ENCODE measurements at places on chromosomes 5 and 9.

DNA sequence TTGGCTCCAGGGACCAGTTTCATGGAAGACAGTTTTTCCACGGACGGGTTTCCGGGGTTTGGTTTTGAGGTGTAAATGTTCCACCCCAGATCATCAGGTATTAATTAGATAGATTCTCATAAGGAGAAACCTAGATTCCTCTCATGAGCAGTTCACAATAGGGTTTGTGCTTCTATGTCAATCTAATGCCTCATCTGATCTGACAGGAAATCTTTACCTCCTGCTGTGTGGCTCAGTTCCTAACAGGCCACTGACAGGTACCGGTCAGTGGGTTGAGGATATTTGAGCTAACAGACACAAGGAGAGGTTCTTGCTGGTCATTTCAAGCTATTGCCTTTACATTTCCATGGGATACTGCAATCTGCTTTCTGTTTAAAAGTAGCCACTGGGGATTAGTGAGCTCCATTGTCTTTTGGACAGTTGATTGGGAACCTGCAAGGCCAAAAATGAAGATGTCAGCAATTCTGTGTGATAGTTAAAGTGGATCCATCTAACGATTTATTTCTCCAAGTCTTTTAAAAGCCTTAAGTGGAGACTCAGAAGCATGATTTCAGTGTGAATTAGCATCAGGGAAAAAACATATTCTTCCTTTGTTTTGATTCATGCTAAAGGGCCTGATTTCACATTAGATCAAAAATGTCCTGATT is 38.6 kb downstream of the MRPS30 start:
- DNase-seq: no peak

DNA sequence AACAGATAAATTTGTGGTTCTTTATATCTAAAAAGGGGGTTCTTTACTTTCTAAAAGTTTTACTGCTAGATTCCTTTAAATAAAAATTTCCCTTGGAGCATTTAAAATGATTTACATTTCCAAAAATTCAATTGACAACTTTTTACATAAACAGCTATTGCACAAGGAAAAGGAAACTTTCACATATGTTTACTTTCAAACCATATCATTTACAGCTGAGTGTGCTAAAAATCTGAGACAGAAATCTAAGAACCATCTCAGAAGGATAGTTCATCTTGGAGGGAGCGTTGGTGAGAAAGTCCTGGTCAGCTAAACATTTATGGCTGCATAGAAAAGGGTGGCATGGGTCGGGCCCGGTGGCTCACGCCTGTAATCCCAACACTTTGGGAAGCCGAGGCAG is 235.4 kb downstream of the DTWD2 start:
- DNase-seq: no peak

GRCh38 chr9:95879591-95879990 is 4.1 kb downstream of the ERCC6L2 start:
- no peak for DNase-seq

- DNase-seq: no peak
Observed at GRCh38 chr5:170362102-170362501, 27.1 kb downstream of the KCNMB1 start.

- DNase-seq: no peak
Observed at GRCh38 chr9:78306222-78307076, 9.5 kb downstream of the PSAT1 start.

DNA sequence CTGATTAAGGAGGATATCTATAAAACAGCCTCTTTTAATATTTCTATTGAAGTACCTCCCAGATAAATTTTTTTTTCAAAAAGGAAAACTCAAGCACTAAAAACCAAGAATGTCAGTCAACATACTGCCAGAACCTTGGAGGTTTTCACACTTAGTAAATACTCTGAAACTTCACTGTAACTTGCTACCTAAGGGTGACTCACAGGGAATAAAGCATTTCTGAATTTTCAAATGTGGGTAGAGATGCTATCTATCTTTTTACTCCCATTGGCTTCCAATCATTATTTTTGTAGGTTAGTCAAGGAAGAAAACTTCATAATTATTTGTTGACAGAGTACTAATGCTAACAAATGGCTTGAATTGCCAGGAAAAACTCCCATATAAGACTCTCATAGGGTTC is 46.1 kb downstream of the SLC25A46 start:
- DNase-seq: no peak

DNA sequence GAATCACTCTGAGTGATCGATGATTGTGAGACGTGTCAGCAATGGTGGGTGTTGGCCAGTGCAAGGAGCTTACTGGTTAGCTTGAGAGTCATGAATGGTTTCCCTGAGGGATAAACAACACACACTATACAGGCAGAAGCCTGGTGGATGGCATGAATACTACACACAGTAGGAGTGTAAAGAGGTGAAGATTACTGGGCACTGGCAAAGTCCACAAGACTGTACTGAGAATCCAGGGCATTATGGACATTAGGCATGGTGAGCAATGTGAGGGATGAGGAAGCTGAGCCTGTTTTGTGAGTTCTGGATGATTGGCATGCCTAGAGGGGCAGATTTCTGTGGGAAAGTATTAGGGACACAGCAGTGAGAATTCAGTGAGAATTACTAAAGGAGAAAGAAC is 71.3 kb downstream of the KDM4C start:
- DNase-seq: no peak

- DNase-seq: no peak
Observed at GRCh38 chr5:178997191-178997590, 2.1 kb upstream of the GRM6 start.

DNA sequence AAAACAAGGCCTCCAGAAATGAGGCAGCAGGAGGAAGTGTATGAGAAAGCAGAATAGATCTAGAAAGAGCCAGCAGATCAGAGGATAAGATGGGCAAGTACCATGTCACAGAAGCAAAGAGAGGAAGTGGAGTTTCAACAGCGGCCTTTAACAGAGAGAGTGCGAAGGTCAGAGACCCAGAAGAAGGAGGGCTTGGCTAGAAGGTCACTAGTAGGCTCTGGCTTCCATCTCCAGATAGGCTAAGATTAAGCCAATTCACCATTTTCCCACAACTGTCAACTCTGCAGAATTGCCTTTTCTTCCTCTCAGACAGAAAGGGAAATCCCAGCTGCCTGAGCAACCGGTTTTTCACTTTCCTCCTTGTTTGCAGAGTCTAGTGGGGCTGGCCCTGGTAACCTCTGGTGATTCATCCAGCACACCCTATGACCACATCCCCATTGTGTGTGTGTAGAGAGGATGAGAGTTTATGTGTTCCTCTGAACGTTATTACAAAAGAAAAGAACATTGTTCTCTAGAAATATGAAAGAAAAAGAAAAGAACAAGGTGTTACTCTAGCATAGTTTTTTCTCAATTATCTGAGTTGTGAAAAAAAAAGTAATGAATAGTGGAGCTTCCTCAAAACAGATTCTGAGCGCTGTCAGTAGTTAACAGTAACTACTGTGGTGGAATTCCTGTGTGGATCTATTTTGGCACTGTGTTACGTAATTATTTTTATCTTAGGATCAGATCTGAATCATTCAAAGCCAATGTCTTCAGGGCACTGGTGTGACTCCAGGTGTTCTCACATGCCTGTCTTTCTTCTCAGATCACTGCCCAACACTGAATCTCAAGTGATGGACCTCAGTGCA is 220.4 kb downstream of the ARRDC3 start:
- DNase-seq: peak; percentile 80

DNA sequence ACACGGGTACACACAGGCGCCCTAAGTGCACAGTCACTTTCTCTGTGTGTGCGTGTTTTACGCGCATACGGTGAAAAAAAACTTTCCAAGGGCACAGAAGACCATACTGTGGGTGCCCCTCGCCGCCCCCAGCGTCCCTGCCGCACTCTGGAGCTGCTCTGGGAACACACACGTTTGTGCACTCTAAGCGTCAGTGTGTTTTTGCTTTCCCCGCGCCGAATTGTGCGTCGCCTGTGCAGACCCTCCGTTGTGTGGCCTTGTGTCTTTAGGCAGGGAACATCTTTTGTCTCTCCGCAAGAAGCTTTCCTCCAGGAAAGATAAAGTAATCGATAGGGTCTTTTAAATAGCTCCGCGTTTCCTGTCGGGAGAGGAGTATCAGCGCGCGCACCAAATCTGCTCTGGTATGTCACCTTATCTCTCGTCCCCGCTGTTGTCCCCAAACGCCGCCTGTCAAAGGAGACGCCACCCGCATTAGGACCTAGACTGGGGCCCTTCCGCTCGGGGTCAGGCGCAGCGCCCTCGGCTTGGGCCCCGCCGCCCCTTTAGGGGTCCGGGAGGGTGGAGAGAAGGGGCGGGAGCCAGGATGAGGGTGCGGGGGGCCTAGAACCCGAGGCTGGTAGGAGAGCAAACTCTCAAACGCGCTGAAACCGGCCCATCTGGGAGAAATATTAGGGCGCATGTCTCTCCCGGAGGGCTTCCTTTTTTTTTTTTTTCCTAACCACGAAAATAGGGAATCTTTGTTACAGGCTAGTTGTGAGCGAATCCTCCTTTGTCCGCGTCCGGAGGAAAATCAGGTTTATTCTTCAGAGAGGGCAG is 10.5 kb upstream of the NKX2-5 start:
- DNase-seq: no peak

DNA sequence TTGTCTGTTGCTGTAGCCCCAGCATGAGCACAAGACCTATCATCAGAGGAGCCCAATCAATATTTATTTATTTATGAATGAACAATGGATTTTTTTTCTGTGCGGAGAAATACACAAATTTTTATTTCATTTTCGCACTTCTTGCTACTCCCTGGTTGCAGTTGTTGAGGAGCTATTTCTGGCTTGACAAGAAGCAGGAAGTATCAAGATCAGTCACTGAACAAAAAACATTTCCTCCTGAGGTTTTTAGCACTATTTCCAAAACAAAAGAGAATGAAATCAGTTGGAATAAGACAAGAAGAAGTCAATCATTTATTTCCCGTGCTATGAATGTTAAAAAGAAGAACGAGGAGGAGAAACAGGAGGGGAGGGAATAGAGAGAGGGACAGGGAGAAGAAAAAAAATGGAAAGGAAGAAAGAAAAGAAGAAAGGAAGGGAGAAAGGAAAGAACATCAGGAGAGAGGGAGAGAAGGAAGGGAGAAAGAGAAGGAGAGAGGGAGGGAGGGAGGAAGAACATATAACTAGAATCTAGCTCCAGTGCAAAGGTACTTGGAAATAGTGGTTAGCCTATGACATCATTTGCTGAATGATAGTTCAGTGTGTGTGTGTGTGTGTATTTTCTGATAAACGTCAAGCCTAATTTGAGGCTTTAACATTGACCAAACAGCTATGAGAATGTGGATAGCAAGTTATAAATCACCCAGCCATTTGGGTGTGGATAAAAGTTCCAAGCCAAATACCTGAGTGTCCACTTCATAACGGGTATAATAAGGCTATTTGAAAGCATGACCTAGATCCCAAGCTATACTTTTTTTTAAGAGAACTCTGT is 586.0 kb downstream of the EBF1 start:
- DNase-seq: no peak

DNA sequence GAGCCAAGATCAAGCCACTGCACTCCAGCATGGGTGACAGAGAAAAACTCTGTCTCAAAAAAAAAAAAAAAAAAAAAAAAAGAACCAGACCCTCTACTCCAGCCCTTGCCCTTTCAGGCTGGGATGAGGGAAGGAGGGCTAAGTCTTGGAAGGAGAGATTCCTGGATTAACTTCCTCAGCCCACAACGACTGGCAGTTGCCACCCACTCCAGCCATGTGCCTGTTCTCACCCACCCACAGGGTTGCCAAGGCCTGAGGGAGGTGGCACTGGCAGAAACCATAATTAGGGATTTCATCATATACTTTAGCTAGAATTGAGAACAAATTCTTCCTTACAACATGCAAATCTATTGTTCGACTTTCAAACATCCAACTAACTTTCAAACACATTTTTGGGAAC is 87.8 kb upstream of the SLC30A5 start:
- no peak for DNase-seq

- DNase-seq: no peak
Observed at GRCh38 chr9:1918622-1919021, 96.5 kb upstream of the SMARCA2 start.

- no peak for DNase-seq
Observed at GRCh38 chr5:112025757-112026156, 268.8 kb upstream of the NREP start.

GRCh38 chr5:75337366-75338021 is 474 bp downstream of the HMGCR start:
- DNase-seq: no peak

- DNase-seq: no peak
Observed at GRCh38 chr5:95441636-95442035, 50.5 kb downstream of the FAM81B start.

GRCh38 chr9:114469091-114469853 is 36.0 kb downstream of the WHRN start:
- DNase-seq: no peak

- DNase-seq: no peak
Observed at GRCh38 chr5:5683174-5683573, 260.7 kb downstream of the ICE1 start.

DNA sequence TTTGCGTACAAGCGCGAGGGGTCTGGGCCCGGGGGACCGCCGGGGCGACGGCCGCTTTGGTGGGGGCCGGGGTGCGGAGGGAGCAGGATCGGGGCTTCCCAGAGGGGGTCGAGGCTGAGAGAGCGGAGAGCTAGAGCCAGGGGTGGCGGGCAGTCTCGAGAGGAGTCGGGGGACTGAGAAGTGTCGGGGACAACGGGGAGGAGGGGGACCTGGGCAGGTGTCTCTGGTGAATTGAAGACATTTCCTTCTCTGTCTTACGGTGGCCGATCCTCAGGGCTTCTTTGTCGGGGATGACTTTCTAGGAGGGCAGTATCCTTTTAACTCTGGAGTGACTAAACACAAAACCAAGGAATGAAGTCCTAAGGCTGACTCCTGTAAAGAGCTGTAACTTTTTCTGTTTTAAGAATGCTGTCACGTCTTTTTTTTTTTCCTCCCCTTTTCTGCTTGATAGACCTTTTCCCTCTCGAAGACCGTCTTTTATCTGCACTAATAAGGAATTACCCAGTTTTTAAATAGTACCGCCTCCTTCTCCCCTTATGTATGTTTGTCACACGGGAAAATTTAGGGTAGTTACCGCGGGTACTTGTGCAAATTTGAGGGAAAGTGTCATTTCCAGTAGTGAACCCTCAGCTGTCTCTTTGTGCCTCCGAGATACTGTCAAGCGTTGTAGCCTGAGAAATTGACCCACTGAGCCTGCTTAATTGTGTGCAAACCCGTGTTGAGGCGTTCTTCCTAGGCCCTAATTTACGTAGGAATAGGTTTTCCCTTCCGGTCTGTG is 822 bp downstream of the DENND4C start:
- DNase-seq: no peak

DNA sequence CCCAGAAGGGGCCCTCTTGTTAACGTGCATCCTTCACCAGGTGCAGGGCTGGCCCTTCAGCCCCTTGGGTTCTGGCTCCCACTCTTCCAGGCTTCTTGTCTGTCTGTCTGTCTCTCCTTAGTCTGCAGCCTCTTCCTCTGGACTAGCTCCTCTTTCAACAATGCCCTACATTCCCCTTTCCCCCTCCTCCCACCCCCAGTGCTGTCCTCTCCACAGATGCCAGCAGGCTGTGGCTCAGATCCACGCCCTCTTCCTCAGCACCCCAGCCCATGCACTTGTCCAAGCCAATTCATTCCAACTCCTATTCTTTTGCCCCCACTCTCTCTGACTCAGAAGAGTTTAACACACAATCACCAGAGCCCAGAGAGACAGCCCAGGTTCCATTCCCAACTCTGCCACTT is 45.2 kb upstream of the ALDH1B1 start:
- no peak for DNase-seq

All from RCC 7860 (cell line).